ENCODE measurements at places on chromosomes 2 and 18.

- DNase-seq: no peak
Observed at GRCh38 chr18:8744038-8744437, 38.7 kb downstream of the MTCL1 start.

DNA sequence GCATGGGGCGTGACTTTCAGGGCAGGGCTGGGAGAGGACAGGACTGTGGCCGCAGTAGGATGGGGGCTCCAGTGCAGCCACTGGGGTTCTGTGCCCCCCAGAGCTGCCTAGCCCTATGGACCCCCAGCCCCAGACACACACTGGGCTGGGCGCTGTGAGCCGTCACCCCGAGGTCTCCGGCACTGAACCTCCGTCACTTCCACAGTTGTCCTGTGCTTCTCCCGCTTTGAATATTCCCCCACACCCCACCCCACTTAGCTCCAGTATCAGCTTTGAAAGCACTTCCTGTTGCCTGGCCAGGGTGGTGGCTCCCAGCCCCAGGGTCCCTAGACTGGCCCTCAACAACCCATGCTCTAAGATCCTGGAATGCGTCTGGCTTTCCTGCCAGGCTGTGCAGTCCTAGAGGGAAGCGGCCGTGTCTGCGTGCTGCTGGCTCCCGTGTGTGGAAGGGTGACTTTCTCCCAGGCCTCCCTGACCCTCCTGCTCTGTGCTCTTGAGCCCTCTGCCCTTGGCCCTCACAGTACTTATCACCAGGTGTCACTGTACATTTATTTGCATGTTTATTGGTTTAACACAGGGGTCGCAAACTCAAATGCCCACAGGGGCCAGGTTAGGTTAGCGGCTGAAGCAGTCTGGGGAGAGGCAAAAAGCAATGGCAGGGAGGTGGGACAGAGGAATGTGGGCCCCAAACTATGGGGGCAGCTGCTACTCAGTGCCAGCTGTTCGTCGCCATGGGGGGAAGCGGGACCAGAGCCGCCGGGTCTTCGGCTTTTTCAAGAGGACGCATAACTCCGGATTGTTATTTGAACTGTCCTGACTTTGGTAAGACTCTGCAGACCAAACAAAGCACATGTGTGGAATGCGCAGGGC, 9.9 kb downstream of the OBSL1 start:
- no peak for DNase-seq

DNA sequence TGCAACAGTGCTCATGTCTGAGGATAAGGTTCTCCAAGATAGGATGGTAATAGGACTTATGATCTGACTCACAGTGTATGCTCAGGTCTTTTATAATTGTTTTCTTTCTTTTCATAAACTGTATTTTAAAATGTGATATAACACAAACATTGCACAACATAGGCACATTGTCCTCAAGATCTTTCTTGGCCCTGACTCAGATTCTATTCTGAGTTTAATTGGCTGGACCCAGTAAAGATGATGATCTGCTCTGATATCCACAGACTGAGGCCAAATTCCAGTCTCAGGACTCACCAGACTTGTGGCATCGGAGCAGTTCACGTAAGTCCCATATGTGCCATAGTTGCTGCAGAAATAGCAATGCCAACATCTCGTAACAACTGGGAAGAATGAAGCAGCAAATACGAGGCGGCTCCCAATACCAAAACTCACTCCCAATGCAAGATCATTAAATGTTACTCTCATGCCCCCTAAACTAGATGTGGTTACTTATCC, 448.9 kb upstream of the SLC14A2 start:
- no peak for DNase-seq

DNA sequence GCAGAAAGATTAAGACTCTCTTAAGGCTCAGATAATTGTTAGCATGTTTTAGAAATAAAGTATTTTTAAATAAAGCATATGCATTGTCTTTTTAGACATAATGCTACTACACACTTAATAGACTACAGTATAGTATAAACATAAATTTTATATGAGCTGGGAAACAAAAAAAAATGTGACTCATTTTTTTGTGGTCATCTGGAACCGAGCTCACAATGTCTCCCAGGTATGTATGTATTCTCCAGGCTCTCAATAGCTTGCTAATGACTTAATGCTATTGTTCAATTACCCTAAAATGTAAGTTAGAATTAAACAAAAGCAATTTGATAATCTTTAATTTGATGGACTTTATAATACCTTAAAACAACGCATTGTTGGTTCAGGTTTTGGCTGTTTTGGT, 167.2 kb downstream of the NUP35 start:
- DNase-seq: no peak

GRCh38 chr2:183666031-183666430, 541.8 kb downstream of the NUP35 start:
- DNase-seq: no peak

- DNase-seq: no peak
Observed at GRCh38 chr18:56473400-56474024, 164.9 kb downstream of the TXNL1 start.

DNA sequence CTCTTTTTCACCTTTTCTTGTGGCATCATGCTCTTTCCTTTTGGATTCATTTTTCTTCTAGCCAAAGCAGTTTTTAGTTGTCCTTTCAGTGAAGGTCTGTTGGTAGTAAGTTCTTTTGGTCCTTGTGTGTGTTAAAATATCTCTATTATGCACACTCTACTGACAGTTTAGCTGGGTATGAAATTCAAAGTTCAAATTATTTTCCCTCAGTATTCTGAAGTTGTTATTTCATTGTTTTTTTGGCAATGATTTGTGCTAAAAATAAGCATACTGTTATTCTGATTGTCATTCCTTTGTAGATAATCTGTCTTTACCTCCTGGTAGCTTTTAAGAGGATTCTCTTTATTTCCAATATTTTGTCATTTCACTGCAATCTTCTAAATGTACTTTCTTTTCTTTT, 53.1 kb upstream of the COX7A2L start:
- no peak for DNase-seq

GRCh38 chr2:233082222-233082930, 22.2 kb downstream of the INPP5D start:
- no peak for DNase-seq

DNA sequence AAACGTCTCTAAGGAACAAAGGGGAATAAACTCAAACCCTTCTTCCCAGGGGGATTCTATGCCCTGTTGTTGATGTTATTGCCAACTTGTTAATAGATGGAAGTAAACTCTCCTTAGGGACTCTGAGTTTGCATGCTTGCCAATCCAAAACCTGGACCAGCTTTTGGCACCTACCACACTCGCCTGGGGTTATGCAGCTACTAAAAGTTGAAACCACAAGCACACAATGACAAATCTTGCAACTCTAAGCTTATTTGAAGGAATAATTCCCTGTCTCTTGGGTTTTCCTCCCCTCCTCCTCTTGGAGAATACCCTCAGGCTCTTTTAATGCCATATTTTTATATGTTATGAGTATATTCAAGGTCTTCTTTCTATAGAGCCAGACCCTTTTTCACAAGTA, 484.1 kb downstream of the FBXO15 start:
- no peak for DNase-seq

- DNase-seq: no peak
Observed at GRCh38 chr2:53960476-53960875, 10.3 kb downstream of the PSME4 start.

GRCh38 chr2:118520246-118520645, 327.2 kb downstream of the EN1 start:
- DNase-seq: no peak

DNA sequence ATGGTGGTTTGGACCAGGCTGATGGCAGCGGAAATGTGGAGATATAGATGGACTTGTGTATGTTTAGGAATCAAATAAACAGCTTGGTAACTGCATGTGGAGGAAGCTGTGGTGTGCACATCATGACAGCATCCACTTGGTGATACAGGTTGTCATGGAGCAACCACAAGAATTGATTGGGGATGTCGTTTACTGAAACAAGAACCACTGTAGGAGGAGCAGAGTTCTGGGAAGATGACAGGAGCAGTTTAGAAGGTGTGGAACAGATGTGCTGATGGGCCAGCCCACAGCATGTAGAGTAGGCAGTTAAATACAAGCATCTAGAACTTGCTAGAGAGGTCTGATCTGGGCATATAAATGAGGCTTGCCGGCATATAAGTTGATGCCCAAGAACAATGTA, 152.4 kb upstream of the SERPINE2 start:
- no peak for DNase-seq

DNA sequence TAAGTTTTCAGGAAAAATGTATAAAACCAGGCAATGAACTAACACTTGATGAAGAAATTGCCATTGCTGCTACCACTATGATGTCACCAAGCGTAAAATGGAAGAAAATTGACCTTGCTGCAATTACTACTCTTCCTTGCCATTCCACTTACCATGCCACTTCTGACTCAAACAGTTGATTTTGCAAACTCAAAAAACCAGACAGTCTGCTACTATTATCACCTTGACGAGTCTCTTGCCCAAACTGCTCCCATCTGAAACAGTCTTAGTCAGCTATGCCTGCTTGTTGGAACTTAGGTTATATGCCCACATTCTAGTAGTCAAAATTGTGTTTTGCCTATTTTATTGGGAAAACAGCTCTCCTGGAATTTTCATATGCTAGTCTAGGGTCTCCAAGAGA, 71.9 kb upstream of the SLC9A2 start:
- no peak for DNase-seq

- DNase-seq: no peak
Observed at GRCh38 chr2:5734859-5735520, 42.8 kb downstream of the SOX11 start.

GRCh38 chr2:219947575-219947974, 320.1 kb downstream of the SLC4A3 start:
- no peak for DNase-seq

DNA sequence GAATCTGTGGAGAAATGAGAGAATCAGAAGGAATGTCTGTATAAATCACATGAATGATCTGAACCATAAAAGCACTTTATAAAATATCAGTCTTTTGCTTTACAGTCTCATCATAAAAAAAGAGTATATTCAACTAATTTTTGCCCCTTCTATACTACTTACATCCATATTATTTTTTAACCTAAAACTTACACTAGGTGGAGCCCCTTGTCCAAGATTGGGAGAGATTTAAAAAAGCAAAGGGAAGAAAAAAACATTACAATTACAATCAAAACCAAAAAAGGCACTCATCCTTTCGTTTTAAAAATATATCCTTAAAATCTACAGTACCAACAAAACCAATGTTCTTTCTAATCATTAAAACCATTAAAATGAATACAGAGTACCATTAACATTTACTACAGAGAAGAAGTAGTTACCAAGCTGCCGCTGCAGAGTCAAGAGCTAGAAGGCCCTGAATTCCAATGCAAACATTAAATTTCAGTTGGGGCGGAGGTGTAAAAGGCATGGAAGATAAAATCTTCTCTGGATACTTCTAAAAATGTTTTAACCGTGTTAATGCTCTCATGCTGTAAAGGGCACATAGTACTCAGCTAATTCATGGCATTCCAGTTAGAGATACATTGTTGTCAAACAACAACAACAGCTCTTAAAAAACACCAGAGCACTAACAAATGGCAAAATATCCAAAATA, 56.7 kb upstream of the EPB41L3 start:
- DNase-seq: peak; percentile 13

GRCh38 chr18:79396431-79397246, 909 bp downstream of the NFATC1 start:
- DNase-seq: no peak

DNA sequence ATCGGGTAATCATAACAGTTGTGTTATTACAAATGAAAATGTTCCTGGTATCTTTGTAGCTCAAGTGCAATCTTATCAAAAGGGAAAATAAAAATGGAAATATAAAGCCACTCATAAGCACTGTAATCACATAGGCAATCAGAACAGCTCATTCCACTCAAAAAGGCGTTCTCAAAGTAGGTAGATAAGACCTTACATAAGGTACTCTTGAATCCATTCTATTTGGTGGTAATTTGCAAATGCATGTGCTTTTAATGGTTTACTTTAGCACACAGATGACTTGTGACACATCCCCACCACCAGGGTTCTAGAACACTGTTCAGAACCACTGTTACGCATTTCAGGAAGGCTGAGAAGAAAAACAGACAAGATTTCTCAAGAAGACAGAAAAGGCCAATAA, 86.7 kb upstream of the NARS1 start:
- no peak for DNase-seq

DNA sequence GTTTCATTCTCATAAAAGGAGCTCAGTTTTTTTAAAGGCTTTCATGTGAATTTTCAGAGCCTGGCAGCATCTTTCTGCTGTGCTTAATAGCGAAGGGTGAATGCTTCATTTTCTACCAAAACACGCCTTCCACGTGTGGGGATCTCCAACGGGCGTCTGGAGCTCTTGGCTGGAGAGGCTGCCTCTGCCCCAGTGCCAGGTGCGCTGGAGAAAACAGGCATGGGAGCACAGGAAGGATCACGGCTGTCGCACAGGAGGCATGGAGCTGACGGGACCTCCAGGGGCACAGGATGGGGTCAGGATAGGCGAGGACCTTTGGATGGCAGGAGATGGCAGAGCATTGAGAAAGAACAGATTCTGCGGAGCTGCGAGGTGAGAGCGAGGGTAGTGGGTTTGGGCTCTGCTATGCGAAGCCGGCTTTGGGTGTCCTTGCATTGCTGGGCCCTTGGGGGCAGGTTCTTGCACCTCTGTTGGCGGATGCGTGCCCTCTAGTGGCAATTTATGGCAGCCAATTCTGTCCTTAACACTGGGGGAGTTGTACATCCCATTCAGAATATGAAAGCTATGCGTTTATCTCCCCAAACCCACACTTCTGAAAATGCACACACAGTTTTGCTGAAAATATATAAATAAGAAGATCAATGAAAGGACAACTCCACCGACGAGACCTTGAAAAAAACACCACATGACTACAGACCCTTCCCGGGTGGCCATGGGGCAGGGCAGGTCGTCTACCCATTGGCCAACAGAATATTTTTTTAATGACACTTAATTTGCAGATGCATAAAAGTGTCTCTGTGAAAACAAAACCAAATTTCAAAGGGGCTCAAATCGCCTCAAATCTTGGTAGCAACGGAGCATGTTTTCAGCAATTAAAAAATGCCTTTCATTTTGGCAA, 90.4 kb upstream of the SLC35G4 start:
- DNase-seq: peak; percentile 66

GRCh38 chr2:171253900-171254650, 93.4 kb upstream of the TLK1 start:
- no peak for DNase-seq

GRCh38 chr2:32627441-32627813, 423 bp upstream of the TTC27 start:
- DNase-seq: no peak

- DNase-seq: no peak
Observed at GRCh38 chr2:100924122-100924519, 78.0 kb upstream of the RPL31 start.

Data from NCI-H1417 (cell line).